NCI-H2107 (cell line): ENCODE measurements at places on chromosomes 1 and 21.

DNA sequence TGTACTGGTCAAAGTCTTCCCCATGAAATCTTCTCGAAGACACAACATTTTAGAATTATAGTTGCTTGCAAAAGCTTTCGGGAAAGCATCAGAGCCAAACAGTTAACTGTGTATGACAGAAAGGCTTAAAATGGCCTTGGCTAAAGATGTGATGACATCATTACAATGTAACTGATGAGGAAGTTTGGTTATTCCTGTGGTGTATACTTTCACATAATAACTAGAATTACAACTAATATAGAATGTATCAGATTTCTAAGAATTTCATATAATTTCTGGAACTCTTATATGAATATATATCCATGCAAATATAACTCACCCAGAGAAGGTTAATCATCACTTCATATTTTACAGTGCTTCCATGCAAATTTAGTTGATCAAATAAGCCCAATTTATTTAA lies 8.4 kb downstream of the TP73 start:
- DNase-seq = no peak

GRCh38 chr1:248404024-248404423 lies 1.2 kb downstream of the OR2T1 start:
- DNase-seq = no peak

- DNase-seq = no peak
These were observed 918 bp downstream of the MIB2 start for GRCh38 chr1:1616045-1616790.

DNA sequence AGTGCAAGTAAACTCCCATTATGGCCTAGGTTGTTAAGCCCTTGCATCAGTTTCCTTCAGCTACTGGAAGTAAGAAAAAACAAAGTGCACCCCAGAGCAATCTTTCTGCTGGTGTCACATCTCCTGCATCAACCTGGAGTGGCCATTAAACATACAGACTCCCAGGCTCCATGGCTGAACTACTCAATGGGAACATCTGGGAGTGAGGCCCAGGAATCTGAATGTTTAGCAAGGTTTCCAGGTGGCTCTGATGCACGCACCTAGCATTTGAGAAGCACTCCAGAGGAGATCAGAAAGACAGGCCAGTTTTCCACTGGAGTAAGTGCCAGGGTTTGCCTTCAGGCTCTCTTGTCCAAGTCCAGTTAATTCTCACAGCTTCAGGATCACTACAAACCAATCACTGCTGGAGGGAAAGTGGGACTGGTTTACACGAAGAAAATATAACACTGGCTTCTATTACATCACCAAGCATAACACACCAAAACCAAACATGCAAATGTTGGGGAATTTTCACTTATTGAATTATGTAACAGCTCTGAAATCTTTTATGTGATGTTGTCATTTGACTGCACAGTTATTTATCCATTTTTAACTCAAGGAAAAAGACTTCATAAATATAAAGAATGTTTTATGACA lies 22.3 kb upstream of the ABCA4 start:
- DNase-seq = no peak

DNA sequence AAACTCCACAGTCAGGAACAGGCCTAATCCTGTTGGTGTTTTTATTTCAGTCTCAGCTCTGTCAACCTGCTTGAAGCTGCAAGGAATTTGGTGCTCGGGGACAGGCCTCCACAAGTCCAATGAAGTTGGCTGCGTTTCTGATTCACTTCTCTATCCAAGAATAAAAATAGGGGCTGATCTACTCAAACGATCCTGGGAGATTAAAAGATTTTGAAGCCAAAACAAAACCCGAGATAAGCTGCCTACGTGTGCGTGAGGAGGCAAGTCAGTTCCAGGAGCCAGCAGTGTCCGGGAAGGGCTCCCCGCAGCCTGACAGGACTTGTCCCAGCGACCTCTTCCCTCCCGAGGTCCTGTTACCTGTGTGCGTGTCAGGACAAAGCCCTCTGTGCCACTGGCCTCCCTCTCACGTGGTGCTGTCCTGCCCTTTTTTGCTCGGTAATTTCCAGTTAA lies 98.0 kb downstream of the ETS2 start:
- no peak for DNase-seq

- no peak for DNase-seq
These were observed 191.9 kb downstream of the AK5 start for GRCh38 chr1:77473690-77474089.

- no peak for DNase-seq
These were observed 15.7 kb downstream of the PTPN22 start for GRCh38 chr1:113855630-113856400.

DNA sequence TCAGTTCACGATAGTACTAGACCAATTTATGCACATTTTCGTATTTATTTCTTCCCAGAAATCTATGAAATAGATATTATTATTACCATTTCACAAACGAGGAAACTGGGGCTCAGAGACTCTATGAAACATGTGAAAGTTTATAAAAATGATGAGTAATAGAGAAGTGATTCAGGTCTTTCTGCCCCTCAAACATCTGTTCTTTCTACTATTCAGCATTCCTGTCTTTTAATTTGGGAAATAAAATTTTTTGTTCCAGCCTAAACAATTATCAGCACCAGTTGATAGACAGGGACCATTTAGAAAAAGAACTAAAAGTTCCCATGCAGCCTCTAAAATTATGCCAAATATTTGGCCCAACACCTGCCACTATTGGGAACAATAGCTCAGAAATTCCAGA lies 585.1 kb downstream of the PTPRC start:
- DNase-seq = no peak

- no peak for DNase-seq
These were observed 5.0 kb downstream of the LRRC41 start for GRCh38 chr1:46298387-46298786.

- no peak for DNase-seq
These were observed 544.4 kb downstream of the PLPP3 start for GRCh38 chr1:56034847-56035481.

DNA sequence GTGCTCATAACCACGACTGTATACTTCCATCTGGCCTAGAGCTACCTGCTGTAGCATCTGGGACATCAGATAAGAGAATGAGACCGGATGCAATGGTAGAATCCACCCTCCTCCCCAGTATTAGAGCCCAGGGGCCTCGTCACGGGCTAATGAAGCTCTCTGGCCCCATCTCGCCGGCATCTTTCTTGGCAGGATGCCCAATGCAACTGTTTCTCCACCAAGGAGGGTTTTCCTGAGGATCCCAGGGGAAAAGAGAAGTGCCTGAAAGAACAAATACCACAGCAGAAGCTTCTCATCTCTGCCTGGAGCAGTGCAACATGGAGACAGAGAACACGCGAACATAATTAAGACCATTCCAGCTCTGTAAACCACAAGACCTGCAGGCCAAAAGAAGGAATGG lies 80.0 kb downstream of the VWA5B1 start:
- no peak for DNase-seq

GRCh38 chr1:235246022-235246948 lies 81.7 kb downstream of the ARID4B start:
- DNase-seq = no peak

- no peak for DNase-seq
These were observed 771 bp upstream of the RAD54L start for GRCh38 chr1:46246548-46247435.

GRCh38 chr1:90318431-90318830 lies 323.5 kb downstream of the ZNF326 start:
- no peak for DNase-seq

DNA sequence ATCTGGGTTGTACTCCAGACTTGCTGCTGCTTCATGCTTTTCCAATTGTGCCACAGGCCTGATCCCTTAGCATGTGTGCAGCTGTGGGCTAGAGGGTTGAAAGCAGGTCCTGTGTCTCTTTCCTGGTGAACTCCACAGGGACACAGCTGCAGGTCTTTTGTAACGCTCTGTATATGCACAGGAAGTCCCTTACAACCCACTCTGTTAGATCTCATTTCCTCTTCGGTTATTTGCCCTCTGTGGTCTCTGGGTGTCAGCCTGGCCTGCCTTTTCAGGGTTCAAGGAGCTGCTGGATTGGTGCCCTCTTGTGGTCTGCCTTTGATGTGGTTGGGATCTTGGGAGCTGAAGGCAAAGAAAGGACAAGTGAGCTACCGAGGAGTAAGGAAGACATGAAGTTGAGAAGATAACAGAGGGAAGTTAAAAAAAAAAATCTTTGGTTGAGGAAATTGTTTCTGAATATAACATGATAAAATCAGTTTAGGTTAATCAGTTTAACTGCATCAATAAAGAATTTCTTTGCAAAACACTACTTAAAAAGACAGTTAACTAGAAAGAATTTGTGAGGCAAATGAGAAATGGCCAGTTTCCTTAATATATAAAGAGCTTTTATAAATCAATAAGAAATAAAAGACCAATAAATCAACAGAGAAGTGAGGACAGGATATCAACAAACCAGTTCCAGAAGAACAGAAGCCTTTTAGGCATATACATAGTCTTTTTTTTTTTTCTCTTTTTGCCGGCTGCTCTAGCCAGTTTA lies 44.1 kb downstream of the UCK2 start:
- no peak for DNase-seq

- no peak for DNase-seq
These were observed 33.5 kb upstream of the ACTRT2 start for GRCh38 chr1:2987773-2988172.

DNA sequence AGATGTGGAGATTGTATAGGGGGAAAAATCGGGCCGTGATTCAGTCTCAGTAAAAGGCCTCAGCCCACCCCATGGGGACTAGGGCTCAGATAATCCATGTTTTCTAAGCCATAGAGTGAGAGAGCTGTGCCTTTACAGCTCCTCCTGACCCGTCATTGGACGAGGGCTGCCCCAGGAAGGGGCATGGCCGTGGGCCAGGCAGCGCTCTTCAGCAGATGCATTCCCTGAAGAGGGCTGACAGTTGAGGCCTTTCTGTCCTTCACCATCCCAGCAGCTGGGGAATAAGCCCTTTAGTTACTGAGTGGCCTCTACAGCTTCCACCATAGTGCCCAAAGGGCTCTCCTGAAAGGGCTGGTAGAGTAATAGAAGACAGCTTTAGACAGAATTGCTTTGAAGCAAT lies 57.2 kb downstream of the ST3GAL3 start:
- no peak for DNase-seq

- no peak for DNase-seq
These were observed 141.7 kb upstream of the L1TD1 start for GRCh38 chr1:62052946-62053345.

DNA sequence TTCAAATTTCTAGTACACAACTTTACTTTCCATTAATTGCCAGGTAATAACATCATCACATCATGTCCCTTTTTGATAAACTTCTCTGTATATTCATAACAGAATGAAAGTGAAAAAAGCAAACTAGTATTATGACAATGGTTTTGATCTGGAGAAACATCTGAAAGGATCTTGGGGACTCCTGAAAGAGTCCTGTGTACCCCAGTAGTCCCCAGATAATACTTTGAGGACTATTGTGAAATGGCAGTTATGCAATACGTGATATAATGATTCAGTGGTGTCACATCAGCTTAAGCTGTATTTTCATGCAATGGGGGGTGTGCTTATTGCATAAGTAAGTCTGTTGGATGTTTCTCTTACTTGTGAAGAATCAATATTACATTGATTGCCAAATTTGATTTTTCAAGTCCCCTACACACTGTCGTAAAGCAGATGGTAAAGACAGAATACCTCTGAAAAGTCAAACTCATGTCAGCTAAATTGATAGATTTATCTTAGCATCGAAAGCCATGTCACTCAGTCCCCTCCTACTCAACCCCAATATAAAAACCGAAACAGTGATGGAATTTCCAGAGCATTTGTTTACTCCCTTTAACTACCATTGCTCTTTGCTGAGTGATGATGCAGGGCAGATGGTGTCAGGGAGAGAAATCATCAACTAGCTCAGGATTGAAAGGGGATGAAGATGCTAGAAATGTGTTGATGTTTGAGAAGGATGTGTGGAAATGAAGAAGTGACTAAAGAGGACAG lies 146.7 kb upstream of the C1orf105 start:
- no peak for DNase-seq

- DNase-seq = no peak
These were observed 15.6 kb downstream of the PDE9A start for GRCh38 chr21:42669041-42669440.

GRCh38 chr1:178724376-178724727 lies 692 bp upstream of the RALGPS2 start:
- no peak for DNase-seq

- DNase-seq = no peak
These were observed 420.9 kb downstream of the PRDM2 start for GRCh38 chr1:14120895-14121294.

DNA sequence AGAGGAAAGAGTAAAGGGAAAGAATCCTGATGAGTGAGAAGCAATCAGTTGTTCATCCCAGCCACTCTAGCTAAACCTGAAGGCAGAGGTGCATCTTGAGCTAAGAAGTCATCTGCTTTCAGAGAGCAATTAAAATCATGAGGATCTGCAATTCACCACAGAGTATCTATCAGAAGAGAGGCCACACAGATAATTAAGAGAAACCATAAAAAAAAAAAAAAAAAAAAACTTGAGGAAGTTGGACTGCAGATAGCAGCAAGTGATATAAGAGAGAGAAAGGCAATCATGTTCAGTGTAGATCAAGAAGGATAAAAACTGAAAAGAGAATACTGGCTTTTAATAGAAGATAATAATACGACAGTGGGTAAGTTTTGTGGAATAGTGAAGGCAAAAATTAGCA lies 17.7 kb downstream of the FOXJ3 start:
- no peak for DNase-seq

- no peak for DNase-seq
These were observed 17.6 kb downstream of the CTPS1 start for GRCh38 chr1:40997096-40997495.

GRCh38 chr1:89965193-89965768 lies 29.6 kb upstream of the ZNF326 start:
- DNase-seq = no peak

DNA sequence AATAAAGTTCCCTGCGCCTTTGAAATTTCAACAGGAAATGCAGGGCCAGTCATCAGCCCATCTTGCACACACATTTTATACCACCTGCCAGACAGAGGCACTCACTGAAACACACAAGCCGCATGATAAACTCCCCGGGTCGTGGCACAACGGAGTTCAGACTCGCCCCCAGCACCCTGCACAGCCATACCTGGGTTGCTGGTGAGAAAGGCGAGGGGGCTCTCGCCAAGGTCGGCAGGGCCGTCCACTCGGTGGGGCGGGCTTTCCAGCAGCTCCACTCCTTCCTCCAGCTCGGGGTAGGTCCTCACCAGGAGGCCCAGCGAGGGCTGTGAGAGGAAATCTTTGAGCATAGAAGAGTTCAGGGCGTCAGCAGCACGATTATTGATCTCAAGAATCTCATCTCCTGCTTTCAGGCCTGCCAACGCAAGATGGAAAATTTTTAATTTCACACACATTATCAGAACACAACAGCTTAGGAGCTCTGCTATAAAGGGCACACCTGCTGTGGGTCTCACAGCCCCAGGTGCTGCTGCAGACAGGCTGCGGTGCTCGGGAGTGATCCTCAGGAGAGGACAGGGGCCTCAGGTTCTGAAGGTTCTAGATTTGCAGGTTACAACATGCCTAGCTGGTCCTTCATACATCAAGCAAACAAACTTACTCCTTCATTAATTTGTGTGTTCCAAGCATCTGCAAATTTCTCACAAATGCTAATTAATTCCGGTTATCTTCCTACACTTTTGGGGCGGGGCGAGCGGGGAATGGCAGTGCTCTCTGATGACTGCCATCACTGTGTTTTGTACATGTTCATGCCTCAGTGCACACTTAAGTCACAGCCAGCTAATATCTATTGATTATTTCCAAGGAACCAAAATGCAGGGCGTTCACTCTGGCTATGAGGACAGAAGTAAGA lies 144.2 kb upstream of the KRTAP19-8 start:
- DNase-seq = no peak
